ENCODE measurements at places on chromosomes 5 and 9.

DNA sequence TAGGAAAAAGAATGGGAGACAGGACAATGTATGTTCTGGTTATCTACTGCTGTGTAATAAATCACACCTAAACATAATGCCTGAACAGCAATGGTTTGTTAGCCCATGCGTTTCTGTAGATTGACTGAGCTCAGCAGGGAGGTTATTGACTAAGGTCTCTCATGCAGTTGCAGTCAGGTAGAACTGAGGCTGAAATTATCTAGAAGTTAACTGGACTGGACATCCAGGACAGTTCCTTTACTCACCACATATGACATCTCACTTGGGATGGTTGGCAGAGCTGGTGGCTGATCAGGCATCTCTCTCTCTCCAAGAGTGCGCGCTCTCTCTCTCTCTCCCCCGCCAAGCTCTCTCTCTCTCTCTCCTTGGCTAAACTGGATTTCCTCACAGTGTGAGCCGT lies 8.9 kb upstream of the FOXB2 start:
- no peak for DNase-seq

GRCh38 chr9:14706530-14707140 lies 13.4 kb upstream of the ZDHHC21 start:
- no peak for DNase-seq

DNA sequence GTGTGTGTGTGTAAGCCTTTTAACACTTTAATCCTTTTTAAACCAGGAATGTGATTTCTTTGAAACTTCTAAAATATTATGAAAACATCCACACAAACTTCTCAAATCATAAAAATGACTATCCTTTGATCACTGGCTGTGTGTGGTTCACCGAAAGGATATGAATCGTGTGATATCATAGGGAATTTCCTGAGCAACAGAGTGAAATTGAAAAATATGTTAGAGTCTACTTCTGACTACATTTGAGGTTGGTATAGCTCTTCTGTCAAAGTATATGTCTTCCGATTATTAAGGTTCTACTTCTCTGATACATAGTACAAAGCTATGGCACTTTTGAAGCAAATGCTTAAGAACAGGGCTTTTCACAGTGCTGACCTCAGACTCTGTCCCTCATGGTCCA lies 40.3 kb downstream of the RGMB start:
- no peak for DNase-seq

DNA sequence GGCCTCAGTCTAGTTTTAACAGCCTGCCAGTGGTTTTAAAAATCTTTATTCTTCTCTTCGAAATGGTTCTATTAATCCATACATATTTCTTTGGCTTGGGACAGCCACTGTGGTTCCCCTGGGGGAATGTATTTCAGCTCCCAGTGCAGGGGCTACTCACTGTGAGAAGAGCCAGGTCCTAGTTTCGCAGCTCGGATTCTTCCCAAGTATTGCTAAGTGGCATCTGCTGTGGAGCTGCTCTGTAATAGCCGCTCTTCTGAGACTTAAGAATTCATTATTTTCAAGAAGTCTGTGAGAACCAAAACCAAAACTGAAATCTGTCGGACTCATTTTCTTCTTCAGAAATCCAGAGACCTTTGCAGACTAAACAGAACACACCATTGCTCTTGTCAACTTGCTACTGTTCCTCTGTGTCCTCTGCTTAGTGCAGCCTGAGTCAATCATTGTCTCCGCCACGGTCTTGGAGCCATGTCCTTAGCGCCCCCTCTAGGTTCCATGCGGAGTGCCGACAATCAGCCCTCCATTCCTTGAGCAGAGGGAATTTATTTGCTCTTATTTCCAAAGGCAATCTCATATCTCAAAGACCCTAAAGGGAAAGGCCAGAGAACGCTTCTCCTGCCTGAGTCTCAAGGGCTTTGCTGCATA lies 478.2 kb downstream of the SPATA31D1 start:
- no peak for DNase-seq

DNA sequence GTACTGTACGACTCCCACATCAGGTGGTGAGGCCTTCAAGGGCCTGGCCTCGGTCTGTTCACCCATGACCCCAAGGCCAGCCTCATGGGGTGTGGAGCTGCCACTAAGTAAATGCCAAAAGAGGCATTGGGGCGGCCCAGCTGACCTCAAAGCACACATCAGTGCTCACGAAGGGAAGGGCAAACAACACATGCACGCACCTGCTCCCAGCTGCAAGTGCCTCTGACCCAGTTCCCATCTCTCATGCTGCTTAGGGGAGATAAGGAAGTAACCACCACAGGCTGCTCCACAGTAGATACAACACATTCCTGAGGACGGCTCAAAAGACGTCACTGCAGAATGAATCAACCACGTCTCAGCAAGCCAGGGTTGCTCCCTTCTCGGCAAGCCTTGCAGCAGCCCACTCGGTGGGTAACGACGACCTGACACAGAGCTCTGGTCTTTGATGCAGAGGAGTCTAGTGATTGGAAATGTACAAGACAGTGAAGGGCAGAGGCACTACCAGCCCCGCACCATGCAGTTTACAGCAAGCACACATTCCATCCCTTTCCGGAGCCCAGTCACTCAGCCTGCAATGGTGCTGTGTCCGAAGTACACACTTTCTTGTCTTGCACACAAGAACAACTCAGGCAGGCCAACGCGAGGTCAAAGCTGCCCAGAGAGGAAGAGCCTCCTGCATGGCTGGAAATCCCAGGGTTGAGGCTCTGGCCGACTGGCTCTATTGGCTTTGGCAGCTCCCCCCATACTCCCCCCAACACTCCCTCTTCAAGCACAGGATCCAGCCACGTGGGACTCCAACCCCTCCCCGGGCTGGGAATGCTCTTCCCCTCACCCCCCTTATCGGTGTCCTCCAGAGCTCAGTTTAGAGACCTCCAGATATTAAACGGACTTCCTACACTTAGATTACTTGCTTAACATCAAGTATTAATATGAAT lies 31.8 kb downstream of the FABP6 start:
- no peak for DNase-seq

GRCh38 chr5:43020399-43020746 lies 19.7 kb downstream of the ANXA2R start:
- DNase-seq = peak; percentile 55

DNA sequence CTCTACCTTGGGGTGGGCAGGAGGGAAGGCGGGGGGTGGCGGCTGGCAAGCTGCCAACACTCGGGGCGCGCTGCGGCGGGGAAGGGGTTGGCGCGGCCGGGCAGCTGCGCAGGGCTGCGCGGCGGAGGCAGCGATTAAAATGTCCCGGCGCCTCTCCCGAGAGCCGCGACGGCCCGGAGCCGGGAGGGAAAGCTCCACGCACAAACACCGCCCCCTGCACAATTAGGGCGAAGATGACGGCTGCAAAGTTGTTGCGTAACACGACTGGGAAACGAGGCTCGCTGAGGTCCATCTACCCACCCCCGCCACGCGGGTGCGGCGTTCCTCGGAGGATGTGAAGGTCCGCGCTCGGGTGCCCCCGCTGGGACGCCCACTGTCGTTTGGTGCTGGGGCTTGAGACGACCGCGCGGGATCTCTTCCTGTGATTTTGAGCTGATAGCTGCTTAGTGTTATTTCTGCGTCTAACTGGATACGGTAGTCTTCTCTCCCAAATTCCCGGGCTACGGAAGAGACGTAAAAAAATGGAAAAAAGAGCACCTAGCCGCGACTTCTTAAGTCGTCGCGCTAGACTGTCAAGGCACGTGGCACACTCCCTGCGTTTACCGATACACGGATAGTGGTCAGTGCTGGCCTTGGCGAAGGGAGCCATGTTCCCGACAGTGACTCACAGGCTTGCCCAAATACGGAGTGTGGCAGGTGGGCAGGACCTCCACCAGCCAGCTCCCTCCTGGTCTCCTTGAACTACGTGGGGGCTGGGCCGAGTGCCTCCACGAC lies 958 bp upstream of the NFIL3 start:
- DNase-seq = peak; percentile 85

GRCh38 chr5:96825243-96825642 lies 17.5 kb upstream of the ERAP1 start:
- DNase-seq = no peak

DNA sequence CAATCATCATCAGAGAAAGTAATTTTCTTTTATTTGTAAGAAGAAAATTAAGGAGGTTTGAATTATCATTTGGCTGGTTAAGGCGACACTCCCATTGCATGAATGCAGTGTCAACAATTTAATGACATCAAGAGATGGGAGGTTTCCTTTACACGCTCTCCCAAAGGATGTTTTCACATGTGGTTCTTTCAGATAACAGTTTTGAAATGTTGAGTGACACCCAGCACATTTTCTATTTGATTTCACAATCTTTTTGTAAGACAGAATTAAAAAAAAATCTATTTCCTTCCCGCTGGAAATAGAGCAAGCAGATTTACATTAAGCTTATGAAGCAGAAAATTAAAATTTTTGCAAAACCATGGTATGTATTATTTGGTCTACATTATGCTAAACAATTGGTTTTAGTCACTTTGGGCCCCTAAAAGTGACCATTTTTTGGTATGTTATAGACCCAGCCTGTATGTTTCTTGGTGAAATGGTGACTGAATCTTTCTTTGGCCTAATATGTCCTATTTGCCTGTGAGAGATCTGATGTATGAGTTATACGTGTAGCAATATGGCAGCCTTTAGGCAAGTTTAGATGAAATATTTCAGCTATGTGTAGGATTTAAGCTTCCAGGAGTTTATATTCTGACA lies 18.9 kb upstream of the ANKRD55 start:
- DNase-seq = no peak

- no peak for DNase-seq
Measured at GRCh38 chr9:117696154-117696553, 8.0 kb upstream of the TLR4 start.

DNA sequence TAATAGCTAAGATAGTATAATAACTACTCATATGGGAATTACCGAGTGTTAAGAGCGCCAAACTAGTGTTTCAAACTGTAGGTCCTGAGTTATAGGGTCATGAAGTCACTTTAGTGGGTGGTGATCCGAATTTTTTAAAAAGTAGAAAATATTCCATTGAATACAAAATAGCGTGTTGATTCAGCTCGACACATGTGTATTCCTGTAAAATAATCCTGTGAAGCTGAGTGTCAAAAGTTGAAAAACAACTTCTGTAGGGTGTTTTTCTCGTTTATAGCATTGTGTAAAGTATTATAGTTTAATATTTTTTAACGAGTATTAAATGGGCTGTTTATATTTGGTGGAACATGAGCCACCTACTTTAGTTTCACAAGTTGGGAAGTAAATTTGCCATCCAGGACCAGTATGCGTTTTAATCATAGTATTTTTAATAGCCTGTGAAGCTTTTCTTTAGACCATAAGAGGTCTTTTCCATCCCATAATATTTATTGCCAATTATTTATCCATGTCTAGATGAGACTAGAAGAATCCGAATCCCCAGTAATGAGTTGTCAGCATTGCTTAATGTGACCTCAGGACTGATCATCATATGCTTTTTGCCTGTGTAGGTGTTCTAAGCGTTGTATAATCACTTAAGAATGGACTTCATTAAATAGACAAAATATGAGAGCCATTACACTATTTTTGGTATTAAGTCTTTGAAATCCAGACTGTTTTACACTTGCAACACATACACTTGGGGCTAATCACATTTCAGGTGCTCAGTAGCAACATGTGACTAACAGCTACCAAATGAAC lies 84.1 kb downstream of the PTPDC1 start:
- no peak for DNase-seq

DNA sequence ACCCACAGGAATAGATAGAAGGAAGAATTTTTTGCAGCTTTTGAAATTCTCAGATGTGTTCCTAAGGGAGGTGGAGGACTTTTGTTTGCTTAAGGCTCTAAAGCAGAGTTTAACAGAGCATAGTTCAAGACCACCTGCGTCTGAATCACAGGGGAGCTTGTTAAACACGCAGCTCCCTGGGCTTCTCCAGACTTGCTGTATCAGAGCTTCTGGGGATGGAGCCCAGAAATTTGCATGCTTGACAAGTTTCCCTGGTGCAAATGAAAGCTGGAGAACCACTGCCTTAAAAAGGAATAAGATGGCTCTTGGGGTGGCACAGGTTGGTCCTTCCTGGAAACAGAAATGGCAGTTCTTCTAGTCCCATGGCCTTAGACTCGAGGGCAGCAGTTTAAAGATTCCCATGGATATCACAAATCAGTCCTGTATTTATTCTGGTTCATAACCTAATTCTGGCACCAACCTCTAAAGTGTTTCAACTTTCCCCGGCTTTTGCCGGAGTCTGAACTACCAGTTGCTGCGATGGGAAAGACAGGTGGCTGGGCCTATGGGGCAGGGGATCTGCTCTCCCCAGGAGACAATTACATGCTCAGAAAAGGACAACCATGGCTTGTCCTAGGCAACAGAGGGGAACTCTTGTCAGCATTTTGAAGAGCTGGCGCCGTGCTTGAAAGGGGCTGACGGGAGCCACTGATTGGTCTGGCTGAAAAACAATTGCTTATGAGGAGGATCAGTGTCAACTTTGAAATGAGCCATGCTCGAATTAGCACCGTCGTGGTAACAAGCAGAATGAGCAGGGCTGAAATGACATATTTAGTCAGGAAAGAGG lies 599.6 kb downstream of the CCDC171 start:
- DNase-seq = no peak

- DNase-seq = no peak
Measured at GRCh38 chr9:131606896-131607567, 61.7 kb downstream of the PRRT1B start.

- DNase-seq = no peak
Measured at GRCh38 chr5:157309796-157310195, 43.9 kb downstream of the CYFIP2 start.

DNA sequence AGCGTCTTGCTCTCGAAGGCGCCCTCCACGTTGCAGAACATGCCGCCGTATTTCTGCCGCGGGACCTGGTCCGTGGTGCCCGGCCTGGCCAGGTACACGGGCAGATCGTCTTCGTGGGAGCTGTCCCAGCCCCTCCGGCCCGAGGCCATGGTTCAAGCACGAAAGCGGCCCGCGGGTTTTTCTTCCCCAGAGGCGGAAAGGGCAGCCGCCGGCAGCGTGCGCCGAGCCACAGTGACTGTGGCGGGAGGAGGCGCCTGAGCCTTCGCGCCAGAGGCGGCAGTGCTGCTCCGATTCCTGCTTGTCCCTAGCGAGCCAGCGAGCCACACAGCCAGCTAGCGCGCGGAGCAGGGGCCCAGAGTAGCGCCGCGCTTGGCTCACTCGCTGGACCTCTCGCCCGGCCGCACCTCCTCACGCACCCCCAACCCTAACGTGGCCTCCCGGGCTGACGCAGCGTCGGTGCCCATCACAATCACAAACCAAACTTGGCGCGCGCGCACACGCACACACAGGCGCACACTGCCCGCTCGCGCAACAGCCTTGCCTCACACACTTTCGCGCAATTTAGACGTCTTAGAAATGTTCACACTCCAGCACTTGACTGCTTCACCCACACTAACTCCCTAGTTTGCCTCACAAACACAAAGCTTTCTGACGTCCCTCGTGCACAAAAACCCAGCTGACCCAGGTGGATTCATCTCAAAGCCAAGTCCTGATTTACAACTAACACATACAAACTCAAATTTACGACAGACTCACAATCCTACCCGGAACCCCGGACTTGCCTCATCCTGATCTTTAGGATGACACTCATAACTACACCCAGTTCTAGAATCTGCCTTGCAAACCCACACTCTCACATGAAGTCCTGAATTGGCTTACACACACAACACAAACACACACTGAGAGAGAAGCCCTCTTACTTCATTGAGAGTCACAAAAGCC lies at the start of gene DPYSL3:
DPYSL3 (minus strand) TSS at position 359 of the 942 bp plus-strand sequence; CDS start at position 149, 210 bp downstream.
- peak; percentile 24 for DNase-seq
